ENCODE measurements at places on chromosomes 2 and 18. TPM values are rescaled to one million over a fixed set of nuclear protein-coding genes. Genes with fewer than 3 reads are reported as not detected.

CELF4 gene
- total RNA-seq: not detected

DNA sequence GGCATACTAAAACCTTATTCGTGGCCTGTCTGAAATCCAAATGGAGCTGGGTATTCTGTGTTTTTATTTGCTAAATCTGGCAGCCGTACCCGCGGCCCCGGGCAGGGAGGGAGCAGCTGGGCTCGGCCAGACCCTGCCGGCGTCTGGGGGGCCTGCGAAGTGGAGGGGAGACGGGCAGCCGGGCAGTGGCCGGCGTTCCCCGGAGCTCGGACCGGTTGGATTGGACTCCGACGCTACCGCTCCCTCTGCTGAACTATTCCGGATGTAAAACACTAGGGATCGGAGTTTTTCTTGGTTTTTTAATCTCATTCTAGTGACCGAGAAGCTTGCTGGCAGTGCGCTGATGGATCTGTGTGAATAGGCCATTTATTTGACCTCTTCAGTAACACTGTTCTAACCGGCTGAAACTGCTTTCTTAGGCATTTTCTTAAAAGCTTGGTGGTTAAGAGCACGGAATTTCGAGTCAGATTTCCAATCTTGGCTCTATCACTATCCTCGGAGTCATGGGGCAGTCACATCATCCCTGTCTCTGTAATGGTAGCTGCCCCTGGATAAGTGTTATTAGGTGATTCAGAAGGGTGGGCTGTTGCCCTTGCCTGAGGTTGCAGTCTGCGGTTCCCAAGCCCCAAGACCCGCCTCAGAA, 694 bp downstream of the UNC50 start:
- no peak for DNase-seq

CFAP65 gene
- total RNA-seq: not detected

- no peak for DNase-seq
Observed at GRCh38 chr2:66437691-66438497, 3.0 kb downstream of the MEIS1 start.

DNA sequence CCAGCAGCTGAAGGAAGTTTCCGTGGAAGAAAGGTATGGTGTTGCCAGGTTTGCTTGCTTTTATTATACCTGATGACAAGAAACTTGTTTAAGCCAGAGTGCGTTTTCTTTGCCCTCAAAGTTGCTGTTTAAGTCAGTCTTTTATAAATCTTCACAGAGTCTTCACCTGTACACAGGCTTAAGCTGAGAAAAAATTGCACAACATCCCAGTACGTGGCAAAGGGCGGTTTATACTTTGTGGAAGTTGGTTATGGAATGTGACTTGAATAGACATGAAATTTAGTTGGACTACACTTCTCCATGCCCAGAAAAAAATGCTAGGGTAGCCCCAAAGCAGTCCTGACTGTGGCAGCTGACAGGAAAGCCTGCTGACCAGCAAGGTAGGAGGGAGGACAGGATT, 121.5 kb downstream of the RTN4 start:
- DNase-seq: no peak

DSG4 gene
- 0.63 TPM for total RNA-seq

CEBPZOS gene
- 19.6 TPM for total RNA-seq

RTP5 gene
- not detected for total RNA-seq

CCDC150 gene
- 0.72 TPM for total RNA-seq

- DNase-seq: no peak
Observed at GRCh38 chr2:3712424-3712823, 9.0 kb downstream of the DCDC2C start.

OTX1 gene
- total RNA-seq: not detected

GRCh38 chr18:48409591-48410094, 460 bp upstream of the ZBTB7C start:
- DNase-seq: no peak

GRCh38 chr2:84492571-84492970, 23.7 kb upstream of the DNAH6 start:
- no peak for DNase-seq

DNA sequence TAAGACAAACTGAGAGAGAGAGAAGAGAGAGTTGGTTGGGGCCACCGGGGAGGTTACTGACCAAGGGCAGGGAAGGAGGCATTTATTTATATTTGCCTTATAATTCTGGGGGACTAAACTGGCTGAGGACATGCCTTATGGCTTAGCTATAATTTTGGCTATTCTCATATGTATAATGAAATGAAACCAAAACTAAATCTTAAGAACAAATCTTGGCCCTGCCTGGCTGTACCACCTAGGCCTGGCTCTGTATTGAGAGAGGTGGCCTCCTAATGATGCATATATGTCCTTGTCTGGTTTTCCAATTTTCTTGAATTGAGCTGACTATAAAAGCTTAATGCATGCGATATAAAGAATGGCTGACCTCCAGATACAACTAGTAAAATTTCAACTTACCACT, 3.5 kb upstream of the PPP1CB start:
- DNase-seq: no peak

OTOS gene
- not detected for total RNA-seq

DNA sequence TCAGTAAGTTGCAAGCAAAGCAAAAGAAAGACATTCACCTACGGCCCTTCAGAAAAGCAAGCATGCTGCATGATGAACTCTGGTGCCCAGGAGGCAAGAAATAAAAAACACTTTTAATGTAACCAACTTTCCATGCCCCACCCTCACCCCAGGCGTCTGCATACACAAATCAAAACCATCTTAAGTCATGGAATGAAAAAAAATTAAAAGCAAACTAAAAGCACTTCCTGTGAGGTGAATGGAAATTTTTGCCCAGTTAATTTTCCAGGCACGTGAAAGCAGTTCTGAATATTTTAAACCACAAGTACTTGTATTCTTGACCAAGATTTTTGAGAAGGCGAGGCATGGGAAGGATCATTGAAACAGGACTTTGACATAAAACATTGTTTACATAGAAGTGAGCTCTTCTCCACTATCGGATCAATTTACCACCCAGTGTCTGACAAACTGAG, 2.5 kb upstream of the ICOS start:
- no peak for DNase-seq

GRCh38 chr2:240933048-240933965, 27.2 kb downstream of the CROCC2 start:
- peak; percentile 10 for DNase-seq

GRCh38 chr18:21978546-21979170, 190.7 kb upstream of the GATA6 start:
- DNase-seq: no peak

AFTPH gene
- 27.7 TPM for total RNA-seq

ALKAL2 gene
- 45.6 TPM for total RNA-seq

DNA sequence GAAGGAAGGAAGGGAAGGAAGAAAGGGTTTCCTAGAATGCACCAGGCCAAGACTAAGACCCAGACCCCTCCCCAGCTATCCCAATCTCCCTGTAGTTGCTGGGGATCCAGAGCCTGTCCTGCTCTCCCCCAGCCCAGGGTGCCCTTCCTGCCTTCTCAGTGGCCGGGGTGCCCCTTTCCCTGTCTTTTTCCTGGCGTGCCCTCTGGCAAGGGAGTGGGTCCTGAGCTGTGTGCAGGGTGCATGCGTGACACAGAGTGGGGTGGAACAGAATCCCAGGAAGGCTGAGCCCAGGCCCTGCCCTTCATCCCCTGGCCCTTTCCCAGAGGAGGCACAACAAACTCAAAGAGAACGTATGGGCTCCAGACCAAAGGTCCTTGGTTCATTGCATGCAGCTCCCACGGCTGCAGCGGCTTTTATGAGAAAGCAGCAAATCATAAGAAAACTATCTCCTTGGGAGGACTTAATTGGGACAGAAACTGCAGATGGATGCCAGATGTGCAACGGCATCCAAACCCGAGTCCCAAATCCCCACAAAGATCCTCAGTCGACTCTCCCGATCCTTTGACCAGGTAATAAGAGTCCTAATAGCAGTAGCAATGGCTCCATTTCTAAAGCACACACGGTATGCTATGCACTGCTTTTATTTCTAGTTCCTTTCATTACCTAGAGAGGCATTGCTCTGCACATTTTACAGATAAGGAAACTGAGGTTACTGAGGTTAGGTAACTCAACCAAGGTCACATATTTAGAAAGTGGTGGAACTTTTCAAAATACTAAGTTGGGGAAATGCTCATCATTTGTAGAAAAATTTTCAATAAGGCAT, 12.7 kb upstream of the ARID5A start:
- no peak for DNase-seq

NCKAP5 gene
- 0.88 TPM for total RNA-seq

GRCh38 chr2:19947184-19947940, 42.5 kb downstream of the WDR35 start:
- no peak for DNase-seq

DNA sequence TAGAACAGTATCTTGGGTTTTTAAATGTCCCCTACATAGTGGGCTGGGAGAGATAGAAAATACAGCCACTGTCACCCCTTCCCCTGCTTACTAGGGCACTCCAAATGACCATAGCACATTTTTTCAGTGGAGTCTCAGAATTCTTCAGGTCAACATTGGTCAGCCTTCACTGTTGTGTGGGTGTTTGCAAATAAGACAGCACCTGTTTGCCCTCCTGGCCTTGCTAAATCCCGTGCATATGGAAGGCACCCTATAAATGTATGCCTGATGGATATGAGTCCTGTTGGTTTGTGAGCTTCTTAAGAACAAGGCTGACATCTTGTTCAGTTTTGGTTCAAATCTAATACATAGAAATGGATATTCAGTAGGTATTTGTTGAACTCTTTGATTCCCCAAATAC, 12.5 kb downstream of the ITGA6 start:
- DNase-seq: no peak

- DNase-seq: no peak
Observed at GRCh38 chr2:190912726-190913125, 32.1 kb downstream of the GLS start.

DNA sequence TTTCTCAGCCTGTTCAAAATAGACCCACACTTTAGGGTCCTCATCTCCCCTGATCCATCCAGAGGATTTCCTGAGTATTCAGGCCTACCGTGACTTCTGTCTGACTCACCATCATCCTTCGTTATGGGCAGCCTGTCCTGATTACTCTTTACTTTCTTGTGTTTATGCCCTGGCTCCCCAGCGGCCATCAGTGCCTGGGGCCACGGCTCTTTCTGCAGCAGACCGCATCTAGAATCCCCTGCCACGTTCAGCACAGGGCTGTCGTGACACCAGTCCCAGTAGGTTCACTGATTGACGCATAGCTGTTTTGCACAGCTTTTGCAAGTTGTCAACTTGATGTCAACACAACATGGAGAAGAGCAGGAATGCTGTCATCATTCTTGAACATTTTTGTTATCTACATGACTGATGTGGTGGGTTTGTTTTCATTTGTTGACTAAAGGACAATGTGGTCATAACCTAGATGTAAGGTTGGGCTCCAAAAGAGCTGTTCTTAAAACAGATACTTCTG, 225.6 kb downstream of the HAUS1 start:
- no peak for DNase-seq

- DNase-seq: no peak
Observed at GRCh38 chr2:106537047-106537446, 49.9 kb downstream of the CD8B2 start.

KANSL3 gene
- 36.3 TPM for total RNA-seq

GPD2 gene
- total RNA-seq: 38.9 TPM

GRCh38 chr2:52877703-52878102, 889.9 kb upstream of the CHAC2 start:
- no peak for DNase-seq

GRCh38 chr2:71629273-71629672, 175.9 kb downstream of the DYSF start:
- no peak for DNase-seq

- DNase-seq: no peak
Observed at GRCh38 chr2:113894156-113894743, 4.4 kb downstream of the ACTR3 start.

UGT1A4 gene
- not detected for total RNA-seq

DNA sequence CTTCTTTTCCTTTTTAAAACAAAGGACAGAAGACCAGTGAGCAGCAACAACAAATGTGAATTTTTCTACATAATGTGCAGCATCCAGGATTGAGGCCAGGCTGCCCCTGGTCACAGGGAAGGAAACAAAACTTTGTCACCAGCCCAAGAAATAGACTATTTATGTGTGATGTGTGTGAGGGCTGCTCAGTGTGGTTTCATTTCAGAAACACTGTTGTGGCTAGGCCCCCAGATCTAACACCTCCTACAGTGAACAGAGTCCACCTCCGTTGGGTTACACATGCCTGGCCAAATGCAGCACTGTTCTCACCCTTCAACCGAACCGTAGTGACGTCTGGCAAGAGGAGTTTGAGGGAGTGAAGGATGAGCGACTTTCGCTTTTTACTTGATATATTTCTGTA, 146.3 kb upstream of the RIOK3 start:
- no peak for DNase-seq

DNA sequence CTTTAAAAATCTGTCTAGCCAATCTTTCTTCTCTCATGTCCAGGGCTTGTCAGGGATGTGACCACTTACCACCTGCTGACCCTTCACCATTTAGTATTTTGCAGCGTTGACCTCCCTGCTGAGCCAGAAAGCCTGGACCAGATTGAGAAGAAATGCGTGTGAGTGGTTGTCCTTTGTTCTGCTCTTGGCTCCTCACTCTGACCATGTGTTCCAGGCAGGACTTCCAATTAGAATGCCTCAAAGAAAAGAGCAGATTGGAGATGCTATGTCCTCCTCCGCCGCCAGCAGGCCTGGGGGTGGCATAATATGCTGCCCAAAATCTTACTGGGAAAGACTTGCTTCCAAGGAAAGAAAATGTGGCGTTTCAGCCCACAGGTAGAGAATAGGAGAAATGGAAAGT, 894.1 kb downstream of the SLC4A3 start:
- DNase-seq: no peak

GRCh38 chr18:25494888-25495287, 142.9 kb upstream of the ZNF521 start:
- no peak for DNase-seq

DNA sequence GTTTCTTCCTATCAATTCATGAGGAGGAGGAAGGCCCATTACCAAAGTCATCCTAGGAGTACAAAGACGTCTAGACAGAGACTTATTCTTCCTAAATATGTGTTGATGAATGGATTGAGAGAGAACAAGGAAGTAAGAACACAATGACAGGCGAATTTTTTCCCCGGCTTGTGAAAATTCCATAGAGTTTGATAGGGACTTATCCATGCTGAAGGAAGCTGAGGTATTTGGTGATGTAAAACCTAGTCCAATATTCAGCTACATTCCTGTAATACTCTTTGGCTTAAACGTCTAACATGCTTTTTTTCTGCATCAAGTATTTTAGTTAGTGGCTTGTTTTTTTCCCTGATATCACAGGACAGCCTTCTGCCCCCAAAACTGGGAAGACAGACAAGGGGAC, 121.9 kb upstream of the MYT1L start:
- DNase-seq: no peak

Data from omental fat pad (tissue), 4 donors.